ENCODE measurements at places on chromosomes 5 and 9.

- DNase-seq, result no peak
Observed at GRCh38 chr9:124520206-124520596, 13.0 kb upstream of the NR5A1 start.

GRCh38 chr9:129422032-129422842 is 198.7 kb downstream of the C9orf50 start:
- DNase-seq, result no peak

DNA sequence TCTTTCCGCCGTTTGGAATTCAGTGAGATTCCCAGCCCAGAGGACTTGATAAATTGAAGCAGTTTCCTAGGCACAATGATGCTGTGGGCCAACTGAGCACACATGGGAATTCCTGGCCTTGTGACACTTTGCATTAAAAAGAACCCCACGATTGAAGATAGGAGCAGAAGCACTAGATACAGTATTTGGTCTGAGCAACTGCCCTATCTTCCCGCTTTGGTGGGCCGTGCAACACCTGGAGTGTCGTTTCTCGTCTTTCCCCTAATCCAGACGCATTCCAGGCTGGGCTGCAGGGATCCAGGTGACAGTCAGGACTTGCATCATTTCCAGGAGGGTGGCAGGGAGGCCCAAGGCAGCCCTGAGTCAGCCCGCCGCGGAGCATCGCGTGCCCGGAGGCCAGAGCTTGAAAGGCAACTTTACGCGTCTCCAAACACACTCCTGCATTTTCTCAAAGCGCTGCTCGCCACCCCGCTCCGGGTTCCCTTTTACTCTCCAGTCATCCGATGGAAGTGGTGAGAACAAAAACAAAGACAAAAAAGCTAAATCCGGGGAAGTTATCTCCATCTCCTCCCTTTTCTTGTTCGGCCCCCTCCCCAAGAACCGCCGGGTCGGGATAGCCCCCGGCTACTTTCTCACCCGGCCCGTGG is 753 bp upstream of the STC2 start:
- DNase-seq, result no peak

DNA sequence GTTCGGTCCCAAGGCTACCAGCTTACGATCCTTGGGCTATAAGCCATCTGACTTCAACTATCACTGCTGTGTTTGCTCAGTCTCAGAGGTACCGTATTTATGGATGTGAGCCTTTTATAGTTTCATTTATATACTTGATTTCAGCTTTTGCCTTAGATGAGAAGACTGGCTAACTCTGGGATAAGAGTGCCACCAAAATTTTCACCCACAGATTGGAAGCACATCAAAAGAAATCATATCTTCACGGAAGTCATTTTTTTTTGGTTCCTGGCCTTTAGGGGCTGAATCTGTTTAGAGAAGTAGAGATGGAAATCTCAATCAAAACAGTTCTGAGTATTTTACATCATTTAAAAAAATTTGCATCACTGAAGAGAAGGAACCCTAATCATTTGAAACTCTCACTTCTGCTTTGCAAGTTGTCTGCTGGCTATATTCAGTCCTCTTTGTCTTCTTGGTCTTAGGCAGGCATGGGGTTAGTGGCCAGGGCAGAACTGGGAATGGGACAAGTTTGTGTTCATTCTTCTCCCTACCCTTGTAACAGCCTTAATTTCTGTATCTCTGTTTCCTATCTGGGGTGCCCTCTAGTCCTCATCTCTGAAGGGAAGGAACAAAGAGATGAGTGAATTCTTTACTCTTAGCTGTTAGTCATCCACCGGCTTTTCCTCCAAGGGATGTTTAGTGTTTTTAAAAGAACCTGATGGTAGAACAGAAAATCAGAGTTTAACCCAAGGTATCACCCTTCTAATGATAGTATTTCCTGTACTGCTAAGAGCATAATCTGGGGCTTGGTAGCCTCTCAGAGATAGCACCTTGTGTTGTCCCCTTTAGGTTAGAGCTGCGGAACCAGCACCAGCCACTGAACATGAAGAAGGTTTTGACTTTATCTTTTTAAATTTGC is 14.1 kb upstream of the TNFAIP8 start:
- no peak for DNase-seq

- no peak for DNase-seq
Observed at GRCh38 chr5:112283943-112284929, 134.8 kb downstream of the EPB41L4A start.

- no peak for DNase-seq
Observed at GRCh38 chr5:86748538-86749105, 130.9 kb downstream of the COX7C start.

DNA sequence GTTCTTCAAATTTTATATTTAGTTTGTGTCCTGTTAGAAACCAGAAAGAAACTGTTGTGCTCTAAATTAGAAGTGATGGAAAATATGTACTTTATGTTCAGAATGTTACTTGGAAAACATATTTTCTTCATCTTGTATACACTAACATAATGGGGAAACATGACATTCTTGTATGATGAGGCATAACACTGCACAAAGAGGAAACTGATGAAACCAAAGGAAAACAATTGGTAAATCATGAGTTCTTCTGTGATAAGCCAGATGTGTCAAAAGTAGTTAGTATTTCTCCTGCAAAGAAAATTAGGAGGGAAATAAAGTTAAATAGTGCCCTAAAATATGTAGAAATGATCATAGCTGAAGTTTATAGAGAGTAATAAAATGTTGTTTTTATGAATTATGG is 111.1 kb upstream of the FBN2 start:
- DNase-seq, result no peak

DNA sequence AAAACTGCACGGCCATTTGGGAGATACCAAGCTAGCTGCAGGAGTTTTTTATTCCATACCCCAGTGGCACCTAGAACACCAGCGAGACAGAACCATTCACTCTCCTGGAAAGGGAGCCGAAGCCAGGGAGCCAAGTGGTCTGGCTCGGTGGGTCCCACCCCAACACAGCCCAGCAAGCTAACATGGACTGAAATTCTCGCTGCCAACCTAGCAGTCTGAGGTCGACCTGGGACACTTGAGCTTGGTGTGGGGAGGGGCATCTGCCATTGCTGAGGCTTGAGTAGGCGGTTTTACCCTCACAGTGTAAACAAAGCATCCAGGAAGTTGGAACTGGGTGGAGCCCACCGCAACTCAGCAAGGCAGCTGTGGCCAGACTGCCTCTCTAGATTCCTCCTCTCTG is 108.9 kb upstream of the CHD1 start:
- DNase-seq, result peak; percentile 40

GRCh38 chr9:109319626-109320241 is 1.1 kb downstream of the EPB41L4B start:
- no peak for DNase-seq

- DNase-seq, result no peak
Observed at GRCh38 chr5:154813736-154814135, 36.7 kb downstream of the FAXDC2 start.

DNA sequence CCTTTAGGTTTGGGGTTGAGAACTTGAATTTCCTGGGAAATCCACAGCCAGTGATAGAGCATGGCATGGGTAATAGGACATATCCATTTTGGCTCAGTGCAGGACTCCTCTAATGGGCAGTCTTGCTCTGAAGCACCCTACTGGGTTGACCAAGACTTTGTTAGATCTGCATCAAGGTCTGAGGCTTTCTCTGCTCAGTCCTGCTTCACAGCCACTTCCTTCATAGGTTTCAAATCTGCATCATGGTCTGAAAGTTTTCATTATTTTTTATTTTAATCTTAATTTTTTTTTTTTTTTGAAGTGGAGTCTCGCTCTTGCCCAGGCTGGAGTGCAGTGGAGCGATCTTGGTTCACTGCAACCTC is 36.5 kb downstream of the KIF2A start:
- DNase-seq, result no peak

GRCh38 chr9:4005896-4006295 is 294.0 kb downstream of the GLIS3 start:
- DNase-seq, result no peak

DNA sequence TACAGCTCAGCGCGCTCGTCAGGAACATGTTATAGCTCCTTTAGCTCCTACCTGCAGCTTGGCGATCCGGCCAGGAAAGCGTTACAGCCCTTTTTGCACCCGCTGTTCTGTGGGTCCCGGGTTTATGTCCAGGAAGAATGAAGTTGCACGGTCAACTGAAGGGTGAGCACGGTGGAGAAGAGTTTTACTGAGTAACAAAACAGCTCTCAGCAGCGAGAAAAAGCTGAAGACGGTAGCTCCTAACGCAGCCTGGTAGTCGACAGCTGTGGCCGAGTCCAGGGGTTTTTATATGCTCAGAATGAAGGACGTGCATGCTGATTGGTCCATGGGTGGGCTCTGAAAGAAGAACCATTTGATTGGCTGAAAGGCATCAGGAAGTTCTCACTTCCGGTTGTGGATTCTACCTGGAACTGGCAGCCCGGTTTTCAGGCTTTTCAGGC is 1830.1 kb upstream of the NUDT12 start:
- no peak for DNase-seq

DNA sequence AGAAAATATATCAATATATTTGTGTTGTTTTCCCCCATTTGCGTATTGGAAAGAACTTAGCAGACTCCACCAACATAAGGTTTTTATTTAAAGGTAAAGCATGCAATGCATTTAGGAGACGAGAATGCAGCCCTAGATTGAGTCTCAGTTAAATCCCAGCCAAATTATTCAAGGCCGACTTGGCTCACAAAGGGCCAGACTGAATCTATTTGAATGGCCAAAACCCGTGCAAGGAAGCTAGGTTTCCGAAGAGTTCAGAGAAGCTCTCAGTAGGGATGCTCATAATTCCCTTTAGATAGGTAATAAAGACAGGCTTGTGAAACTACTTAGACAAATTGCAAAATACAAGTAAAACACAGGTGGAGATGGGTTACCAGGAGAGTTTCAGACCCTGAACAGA is 520.3 kb downstream of the CDH9 start:
- no peak for DNase-seq

GRCh38 chr5:67052034-67052433 is 144.6 kb downstream of the CD180 start:
- DNase-seq, result no peak

- DNase-seq, result no peak
Observed at GRCh38 chr9:88736136-88736637, 201.2 kb downstream of the NXNL2 start.

DNA sequence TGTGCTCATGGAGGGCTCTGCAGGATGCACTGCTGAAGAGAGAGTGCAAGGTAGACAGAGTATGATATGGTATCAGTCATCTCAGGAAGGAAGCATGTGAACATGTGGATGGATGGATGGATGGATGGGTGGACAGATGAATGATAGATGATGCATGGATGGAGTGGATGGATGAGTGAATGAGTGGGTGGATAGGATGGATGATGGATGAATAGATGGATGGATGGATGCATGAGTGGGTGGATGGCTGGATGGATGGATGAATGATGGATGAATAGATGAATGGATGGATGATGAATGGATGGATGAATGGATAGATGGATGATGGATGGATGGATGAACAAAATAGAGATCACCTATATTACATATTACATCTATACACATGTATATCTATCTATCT is 341.3 kb downstream of the DRD1 start:
- no peak for DNase-seq

DNA sequence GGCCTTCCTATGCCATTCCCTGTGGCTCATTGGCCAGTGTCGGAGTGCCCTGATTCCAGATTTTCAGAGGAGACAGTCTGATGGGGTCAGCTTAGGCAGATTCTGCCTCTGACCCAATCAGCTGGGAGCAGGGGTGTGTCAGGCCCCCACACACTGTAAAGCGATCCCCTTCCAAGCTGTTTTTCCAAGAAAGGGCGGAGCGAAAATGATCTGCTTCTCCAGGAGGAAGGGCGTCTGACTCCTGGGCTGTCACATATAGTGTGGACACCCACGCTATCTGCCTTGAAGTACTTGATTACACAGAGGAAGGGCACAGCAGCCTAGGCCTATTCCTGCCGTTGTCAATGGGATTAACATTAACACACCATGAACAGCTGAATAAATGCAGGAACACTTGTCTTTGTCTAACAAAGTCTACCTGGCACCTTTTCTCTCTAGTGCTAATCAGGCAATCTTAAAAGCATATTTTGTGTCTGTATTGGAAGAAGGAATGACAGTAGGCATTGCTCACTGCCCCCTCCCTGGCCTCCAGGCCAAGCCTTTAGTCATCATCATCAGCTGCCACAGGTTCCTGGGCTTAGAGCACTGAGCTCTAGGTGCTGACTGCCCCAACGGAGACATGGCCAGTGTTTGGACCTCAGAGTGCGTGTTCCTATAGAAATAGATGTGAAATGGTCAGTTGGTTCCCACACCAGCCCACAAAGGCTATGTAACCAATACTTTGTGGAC is 218.7 kb downstream of the MELK start:
- no peak for DNase-seq

DNA sequence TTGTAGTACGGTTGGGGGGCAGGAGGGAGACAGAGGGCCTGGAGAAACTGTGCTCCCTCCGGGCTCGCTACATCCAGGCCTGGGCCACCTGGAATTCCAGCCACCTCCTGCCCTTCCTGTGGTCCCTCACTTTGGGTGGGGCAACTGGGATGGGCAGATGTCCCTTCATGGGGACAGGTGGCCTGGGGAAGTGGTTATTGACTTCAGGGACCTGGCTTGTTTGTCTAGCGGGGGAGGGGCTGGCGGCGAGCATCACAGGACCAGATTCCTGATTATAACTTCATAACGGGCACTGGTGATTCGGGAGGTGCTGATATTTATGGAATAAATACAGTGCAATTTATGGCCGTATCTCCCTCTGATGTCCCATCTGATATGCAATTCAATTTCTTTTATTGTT is 20.1 kb upstream of the LAMC3 start:
- no peak for DNase-seq

DNA sequence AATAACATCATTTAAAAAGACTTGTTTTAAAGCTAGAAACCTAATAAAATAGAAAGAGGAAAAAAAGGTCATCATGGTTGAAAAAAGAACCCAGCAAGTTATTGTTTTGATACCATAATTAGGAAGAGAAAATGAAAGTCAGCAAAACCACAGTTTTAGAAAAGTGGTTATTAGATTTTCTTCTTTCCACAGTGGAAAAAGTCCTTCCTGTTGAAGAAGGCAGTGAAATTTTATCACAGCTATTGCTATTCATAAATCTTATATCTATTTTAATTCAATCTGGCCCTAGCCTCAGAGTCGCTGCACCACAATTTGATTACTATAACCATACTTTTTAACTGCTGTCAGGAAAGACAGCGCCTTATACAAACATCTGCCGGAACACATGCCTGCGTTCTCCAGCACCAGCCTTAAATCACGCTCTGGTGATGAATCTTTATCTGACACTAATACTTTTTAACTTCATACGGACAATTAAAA is 60.3 kb downstream of the MAPKAP1 start:
- DNase-seq, result no peak

GRCh38 chr5:14009575-14009974 is 65.1 kb upstream of the DNAH5 start:
- no peak for DNase-seq

GRCh38 chr5:61653807-61654580 is 321.9 kb downstream of the ZSWIM6 start:
- DNase-seq, result no peak

- no peak for DNase-seq
Observed at GRCh38 chr5:117803533-117803932, 1184.8 kb downstream of the DTWD2 start.

GRCh38 chr5:158514319-158514985 is 585.3 kb downstream of the EBF1 start:
- no peak for DNase-seq
